ENCODE measurements at places on chromosomes 2 and 18. TPM values are rescaled to one million over a fixed set of nuclear protein-coding genes. Genes with fewer than 3 reads are reported as not detected.

LTBP1 gene
- 0.50 TPM for total RNA-seq

CD8B2 gene
- 1.3 TPM for total RNA-seq

GRCh38 chr2:121055501-121055900 lies 229.5 kb downstream of the TFCP2L1 start:
- DNase-seq, result no peak
- no peaks in the 10 kb centered on the region for H3K4me1 ChIP-seq
- no peak overlapping the region for H3K27ac ChIP-seq
- no peak overlapping the region for H3K4me3 ChIP-seq
- H3K36me3 ChIP-seq, result no peaks in the 10 kb centered on the region
- no peaks in the 10 kb centered on the region for H3K27me3 ChIP-seq

GRCh38 chr2:219707496-219708285 lies 80.3 kb downstream of the SLC4A3 start:
- H3K36me3 ChIP-seq, result no peaks in the 10 kb centered on the region
- DNase-seq, result no peak
- no peak overlapping the region for H3K27ac ChIP-seq
- no peaks in the 10 kb centered on the region for H3K27me3 ChIP-seq

DNA sequence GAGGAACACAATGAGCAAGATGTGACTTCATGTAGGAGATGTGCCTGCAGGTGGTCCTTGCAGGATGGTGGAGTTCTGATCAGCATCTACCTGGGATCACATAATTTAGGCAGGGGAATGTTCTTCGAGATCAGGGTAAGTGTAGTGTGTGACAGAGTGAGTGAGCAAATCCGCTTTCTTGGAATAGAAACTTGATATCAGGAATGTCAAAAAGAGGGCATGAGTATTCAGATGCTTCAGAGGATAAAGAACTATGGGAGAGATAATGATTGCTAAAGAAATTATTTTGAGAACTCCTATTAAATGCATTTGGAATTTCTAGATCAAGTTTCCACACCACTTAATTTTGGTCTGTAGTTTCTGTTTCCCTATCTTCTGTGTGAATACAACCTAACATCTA lies 463.6 kb upstream of the SLC14A2 start:
- H3K36me3 ChIP-seq, result no peaks in the 10 kb centered on the region
- H3K4me1 ChIP-seq, result no peaks in the 10 kb centered on the region
- H3K4me3 ChIP-seq, result no peak overlapping the region
- H3K27ac ChIP-seq, result no peak overlapping the region

AGXT gene
- 0.76 TPM for total RNA-seq

DNA sequence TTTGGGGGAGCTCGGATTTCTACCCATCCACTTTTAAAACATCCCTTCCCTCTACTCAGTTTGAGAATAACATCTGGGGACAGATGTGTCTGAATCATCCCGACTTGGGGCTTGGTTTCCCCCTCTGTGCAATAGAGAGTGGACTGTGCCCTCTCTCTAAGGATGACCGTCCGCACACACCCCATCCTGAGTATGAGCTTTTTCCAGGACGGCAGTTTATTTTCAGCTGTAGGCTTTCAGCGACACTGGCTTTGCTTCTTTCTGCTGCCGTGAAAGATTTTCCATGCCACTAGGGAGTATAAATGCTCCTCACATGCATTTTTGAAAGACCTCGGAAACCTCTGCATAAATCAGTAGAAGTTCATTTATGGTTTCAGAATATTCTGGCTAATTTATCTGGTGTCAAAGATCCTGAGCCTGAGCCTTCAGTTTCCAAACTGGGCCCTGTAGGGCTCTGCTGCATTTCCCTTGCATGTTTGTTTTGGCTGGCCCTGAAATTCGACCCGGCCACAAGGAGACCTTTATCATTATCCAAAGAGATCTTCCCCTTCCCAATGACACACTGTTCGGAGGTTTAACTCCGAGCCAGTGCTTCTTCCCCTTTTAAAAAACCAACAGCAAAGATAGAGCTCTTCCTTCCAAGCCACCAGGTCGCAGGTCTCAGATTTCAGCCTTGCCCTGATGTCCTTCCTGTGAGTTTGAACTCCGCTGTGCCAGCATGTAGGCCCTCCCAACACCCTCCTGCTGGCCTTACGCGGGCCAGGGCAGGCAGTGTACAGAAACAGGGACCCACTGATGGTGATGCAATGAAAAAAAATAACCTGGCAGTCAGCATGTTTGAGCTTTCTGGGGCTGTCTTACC lies 53.3 kb downstream of the FECH start:
- no peak overlapping the region for H3K4me3 ChIP-seq
- no peak for DNase-seq
- no peaks in the 10 kb centered on the region for H3K27me3 ChIP-seq

GRCh38 chr2:37415128-37415820 lies 70.8 kb downstream of the QPCT start:
- no peak overlapping the region for H3K27ac ChIP-seq
- no peak for DNase-seq

DNA sequence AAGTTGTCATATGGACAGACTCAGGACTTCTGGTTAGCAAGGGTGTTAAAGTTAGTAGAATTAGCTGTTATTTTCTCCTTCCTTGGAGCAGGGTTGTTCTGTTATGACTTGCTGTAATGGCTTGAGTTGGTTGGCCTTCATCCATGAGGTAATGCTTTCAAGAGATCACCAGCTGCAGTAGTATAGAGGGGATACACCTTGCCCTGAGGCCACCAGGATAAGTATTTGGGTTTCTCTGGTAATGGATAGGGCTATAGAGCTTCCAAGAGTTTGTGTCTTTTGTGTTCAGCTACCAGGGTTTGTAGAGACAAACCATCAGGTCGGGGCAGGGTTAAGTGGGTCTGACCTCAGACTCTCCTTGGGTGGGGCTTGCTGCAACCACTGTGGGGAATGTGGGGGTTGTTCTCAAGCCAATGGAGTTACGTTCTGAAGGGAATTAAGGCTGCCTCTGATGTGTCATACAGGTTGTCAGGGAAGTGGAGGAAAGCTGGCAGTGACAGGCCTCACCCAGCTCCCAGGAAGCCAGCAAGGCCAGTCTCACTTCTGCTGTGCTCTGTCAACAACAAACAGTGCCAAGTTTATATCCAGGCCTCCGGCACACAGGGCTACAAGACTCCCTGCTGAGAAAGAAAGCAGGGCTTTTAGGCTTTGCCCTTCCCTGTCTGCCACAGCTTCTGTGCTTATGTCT lies 356.6 kb downstream of the SPAG16 start:
- H3K36me3 ChIP-seq, result no peaks in the 10 kb centered on the region
- H3K27me3 ChIP-seq, result no peaks in the 10 kb centered on the region

GMPPA gene
- 41.3 TPM for total RNA-seq

KCNS3 gene
- not detected for total RNA-seq

DNA sequence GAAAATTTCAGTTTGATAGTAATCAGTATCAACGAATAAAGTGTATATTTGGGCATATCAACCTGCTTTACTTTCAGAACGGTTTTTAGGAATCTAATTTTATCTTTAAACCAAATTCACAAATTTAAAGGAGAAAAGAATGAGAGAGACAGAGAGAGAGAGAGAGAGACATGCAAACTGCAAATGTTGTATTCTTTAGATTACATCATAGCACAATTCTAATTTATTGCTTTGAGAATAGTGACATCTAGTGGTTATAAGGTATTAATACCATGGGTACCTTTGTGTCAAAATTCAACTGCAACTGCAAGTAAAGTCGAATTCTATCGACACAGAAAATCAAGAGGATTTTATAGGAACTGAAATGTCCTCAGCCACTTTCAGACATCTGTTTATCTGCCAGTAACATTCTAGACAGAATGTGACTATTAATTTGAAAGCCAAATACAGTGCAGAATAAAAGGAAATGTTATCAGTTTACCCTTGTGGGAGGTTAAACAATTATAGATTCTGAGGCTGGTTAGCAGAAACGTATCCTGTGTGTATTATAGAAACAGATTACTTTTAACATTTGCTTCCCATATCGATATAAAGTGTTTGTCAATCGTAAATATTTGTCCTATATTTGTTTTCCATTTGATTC lies 529.8 kb upstream of the VRK2 start:
- H3K27ac ChIP-seq, result no peak overlapping the region
- no peak overlapping the region for H3K4me3 ChIP-seq
- DNase-seq, result no peak
- no peaks in the 10 kb centered on the region for H3K4me1 ChIP-seq
- no peaks in the 10 kb centered on the region for H3K27me3 ChIP-seq

DNA sequence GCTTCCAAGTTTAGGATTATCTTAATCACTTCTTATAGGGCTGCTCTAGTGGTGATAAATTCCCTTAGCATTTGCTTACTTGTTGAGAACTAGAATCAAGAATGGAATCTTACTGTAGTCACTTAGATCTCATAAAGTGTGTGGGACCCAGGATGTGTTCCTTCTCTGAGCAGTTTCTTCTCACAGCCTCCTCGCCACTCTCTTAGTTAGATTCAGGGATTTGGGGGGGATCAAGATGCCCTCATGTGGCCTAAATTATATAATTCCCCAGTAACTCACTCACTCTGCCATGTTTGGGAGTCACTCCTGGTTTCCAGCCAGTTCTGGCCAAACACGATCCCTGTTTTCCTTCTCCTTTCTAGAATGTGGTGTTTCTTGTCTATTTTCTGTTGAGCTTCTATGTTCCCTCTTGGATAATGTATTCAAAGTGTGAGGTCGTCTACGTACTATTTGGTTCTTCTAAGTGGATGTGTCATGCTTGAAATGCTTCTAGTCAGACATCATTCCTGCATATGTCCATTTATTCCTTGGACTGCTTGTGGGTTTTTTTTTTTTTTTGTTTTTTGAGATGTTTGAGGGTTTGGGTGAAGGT lies 414.9 kb upstream of the SYT4 start:
- H3K27ac ChIP-seq, result no peak overlapping the region
- no peaks in the 10 kb centered on the region for H3K4me1 ChIP-seq

HMSD gene
- total RNA-seq, result 0.53 TPM

- H3K4me3 ChIP-seq, result no peak overlapping the region
- H3K27me3 ChIP-seq, result no peaks in the 10 kb centered on the region
- no peaks in the 10 kb centered on the region for H3K4me1 ChIP-seq
- DNase-seq, result no peak
Observed at GRCh38 chr2:9401059-9401547, 22.2 kb downstream of the ITGB1BP1 start.

GRCh38 chr2:207926133-207926988 lies 99.0 kb downstream of the PLEKHM3 start:
- H3K4me1 ChIP-seq, result peaks cover 15% of the 10 kb centered on the region
- no peak for DNase-seq
- peaks cover 14% of the 10 kb centered on the region for H3K36me3 ChIP-seq
- H3K27ac ChIP-seq, result no peak overlapping the region
- H3K4me3 ChIP-seq, result no peak overlapping the region
- no peaks in the 10 kb centered on the region for H3K27me3 ChIP-seq

DNA sequence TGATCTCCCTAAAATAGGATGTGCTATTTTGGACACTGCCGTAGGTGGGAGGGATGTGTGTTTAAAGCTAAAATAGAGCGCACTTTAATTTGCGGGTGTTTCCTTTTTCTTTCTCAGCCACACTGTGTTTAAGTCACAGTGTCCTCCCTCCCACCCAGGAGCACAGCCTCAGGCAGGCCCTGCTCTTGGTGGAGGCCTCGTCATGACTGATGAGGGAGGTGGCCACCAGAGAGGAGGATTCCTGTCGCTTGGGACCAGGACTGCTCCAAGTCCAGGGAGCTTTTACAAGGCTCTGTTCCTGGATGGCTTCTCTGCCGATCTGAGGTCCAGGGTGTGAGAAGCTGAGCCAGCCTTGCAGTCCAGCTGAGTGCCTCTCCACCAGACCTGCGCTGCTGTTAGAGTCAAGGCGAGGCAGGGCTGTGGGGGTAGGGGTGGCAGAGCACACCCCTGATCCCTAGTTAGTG lies 33.5 kb downstream of the INPP4A start:
- no peaks in the 10 kb centered on the region for H3K27me3 ChIP-seq
- H3K36me3 ChIP-seq, result no peaks in the 10 kb centered on the region
- peak overlapping the region; percentile 62 for H3K27ac ChIP-seq
- no peak for DNase-seq

GRCh38 chr2:166333801-166334200 lies 41.9 kb downstream of the SCN9A start:
- no peaks in the 10 kb centered on the region for H3K4me1 ChIP-seq
- no peaks in the 10 kb centered on the region for H3K36me3 ChIP-seq
- no peak for DNase-seq
- H3K27me3 ChIP-seq, result no peaks in the 10 kb centered on the region
- H3K27ac ChIP-seq, result no peak overlapping the region

VWC2L gene
- total RNA-seq, result not detected

G6PC2 gene
- total RNA-seq, result not detected

DNA sequence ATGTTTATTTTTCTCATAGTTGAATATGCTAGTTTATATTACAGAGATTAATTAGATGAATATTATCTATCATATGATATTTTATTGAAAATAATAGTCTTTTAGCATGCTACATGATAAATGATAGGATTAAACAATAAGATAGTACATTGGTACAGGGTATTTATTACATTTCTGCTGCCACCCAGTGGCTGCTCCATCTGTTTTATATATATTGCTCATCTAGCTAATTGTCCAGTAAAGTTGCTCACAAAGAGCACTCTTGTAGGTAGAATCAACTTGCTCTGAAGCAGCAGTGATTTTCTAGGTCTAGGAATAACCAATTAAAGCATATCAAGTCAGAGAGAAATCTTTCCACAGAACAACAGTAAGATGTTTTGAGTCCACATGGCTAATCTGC lies 183.3 kb downstream of the ASXL3 start:
- no peaks in the 10 kb centered on the region for H3K27me3 ChIP-seq
- no peak for DNase-seq
- no peaks in the 10 kb centered on the region for H3K4me1 ChIP-seq
- H3K36me3 ChIP-seq, result no peaks in the 10 kb centered on the region
- no peak overlapping the region for H3K27ac ChIP-seq

Measured in T-cell (primary cell).